Activated CD4-positive, alpha-beta T cell treated with anti-CD3 and anti-CD28 coated beads, Interleukin-2, amount 50 U/mL, for 4 hours (primary cell): ENCODE measurements at places on chromosomes 6 and 20.
A peak's percentile ranks its signal among the peaks of the same experiment; 100 is the strongest.

GRCh38 chr6:109360791-109361190, 21.5 kb downstream of the CD164 start:
- no peak for DNase-seq

DNA sequence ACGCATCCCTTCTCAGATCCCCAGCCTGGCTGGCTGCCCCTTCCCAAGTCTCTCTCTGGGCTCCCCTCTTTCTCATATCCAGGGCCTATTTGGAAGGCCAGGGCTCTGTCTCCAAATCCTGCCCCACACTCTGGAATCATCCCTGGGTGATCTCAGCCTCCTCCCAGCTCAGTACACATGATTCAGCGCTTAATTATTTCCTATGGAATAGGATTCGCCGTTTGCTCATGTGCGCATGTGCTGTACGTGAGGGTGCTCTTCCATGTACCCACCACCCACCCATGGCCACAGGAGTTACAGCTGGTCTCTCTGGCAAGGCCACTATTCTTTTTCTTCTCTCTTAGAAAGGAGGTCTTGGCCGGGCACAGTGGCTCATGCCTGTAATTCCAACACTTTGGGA, 81.7 kb upstream of the FOXP4 start:
- no peak for DNase-seq

DNA sequence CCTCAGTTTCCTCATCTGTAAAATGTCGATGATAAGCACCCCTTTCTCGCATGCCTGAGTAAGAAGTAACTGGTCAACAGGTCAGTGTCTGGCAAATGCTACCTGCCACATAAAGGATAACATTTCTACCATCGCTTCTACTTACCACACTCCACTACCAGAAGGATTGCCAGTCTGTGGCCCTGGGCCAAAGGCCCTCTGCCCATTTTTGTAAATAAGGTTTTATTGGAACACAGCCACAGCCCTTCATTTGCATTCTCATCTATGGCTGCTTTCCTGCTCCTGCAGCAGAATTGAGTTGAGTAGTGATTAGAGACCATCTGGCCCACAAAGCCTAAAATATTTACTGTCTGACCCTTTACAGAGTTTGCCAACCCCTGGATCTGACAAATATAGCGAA, 121.8 kb downstream of the TOX2 start:
- DNase-seq, result no peak

DNA sequence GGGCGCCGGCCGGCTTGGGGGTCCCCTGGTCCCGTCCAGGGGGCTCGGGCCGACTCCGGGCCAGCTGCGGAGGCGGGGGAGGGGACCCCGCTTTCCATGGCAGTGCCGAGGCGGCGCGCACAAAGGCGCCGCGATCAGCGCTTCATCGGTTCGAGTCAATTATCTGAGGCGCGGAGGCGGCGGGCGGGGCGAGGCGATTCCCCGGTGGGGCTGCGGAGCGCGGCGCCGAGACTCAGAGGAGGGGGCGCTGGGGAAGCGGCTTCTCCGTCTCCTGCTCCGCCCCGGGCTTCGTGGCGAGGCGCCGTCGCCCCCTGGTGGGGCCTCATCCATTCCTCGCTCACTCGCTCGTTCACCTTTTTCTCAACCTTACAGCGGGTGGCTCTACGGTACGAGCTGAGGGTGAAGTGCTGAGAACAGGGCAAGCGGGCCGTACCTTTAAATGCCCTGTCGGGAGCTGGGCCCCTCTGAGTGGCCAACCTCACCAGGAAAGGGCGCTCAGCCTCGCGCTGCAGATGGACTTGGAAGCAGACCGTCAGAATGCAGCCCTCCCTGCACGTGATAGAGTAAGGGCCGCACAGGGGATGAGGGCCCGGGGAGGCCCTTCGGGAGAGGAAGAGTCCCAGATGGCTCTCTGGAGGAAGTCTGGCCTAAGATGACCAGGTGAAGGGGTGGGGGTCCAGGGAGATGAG, 39.9 kb downstream of the SLC52A3 start:
- peak; percentile 27 for DNase-seq

DNA sequence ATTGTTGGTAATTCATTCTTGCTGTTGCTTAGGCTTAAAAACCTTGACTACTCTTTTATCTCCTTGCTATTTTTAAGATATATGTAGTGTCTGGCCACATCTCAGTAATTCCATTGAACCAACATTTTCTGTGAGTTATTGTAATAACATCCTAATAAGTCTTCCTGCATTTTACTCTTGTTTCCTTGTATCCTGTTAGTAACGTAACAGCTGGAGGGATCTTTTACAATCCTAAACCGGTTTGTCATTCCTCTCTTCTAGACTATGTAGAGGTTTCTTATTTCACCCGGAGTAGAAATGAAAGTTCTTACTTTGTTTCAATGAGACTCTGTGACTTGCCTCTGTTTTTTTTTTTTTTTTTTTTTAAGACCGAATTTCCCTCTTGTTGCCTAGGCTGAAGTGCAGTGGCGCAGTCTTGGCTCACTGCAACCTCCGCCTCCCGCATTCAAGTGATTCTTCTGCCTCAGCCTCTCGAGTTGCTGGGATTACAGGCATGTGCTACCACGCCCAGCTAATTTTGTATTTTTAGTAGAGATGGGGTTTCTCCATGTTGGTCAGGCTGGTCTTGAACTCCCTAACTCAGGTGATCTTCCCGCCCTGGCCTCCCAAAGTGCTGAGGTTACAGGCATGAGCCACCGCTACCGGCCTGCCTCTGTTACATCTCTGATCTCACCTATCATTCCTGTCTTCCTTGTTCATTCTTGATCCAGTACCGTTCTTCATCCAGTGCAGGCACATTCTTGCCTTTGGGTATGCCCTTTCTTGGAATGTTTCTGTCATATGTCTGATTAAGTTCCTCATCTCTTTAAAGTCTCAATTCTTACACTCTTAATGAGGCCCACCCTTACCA, 44.7 kb downstream of the NCOA3 start:
- no peak for DNase-seq

GRCh38 chr6:71294121-71294523, 5.5 kb downstream of the OGFRL1 start:
- DNase-seq, result no peak

- DNase-seq, result peak; percentile 14
These were observed 137.3 kb downstream of the STXBP5 start for GRCh38 chr6:147341486-147341885.

DNA sequence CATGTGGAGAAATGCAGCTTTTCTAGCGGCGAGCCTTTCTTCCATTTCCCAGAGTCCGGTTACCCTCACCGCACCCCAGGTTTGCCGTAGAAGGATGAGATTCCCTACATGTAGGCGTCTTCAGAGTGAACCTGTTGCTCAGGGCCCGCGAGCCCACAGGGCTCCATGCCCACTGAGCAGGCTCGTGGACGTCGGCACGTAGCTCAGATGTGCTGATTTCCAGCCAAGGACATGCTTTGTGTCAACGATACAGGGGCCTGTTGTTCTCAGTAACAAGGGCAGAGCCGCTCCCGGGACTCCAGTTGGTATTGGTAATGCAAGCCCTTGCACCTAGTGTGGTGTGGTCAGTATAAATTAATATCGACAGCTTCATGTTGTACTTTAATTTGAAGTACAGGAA, 159.6 kb downstream of the MTHFD1L start:
- DNase-seq, result no peak

GRCh38 chr6:163707387-163708355, 293.2 kb downstream of the QKI start:
- no peak for DNase-seq

GRCh38 chr20:56517641-56518040, 6.9 kb upstream of the FAM209A start:
- DNase-seq, result no peak

DNA sequence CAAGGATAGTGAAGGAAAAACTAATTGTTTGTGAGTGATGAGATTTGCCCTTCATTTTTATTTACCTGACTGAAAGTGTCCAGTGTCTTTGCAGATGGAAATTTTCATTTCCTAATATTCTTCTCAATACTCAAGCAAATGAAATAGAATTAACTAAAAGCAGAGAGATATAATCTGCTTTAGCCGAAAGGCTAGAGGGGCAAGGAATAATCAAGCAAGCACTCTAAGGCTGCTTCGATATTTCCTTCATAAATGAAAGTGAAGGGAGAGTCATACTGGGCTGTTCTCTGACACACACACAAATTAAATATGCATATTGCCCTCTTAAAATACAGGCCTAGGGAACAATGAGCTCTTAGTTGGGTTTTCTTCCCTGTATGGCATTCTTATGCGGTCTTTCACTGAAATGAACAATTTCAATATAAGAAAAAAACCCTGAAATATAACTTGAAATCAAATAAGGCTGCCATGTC, 47.5 kb upstream of the POPDC3 start:
- DNase-seq, result no peak

GRCh38 chr6:40845553-40845952, 193.5 kb downstream of the UNC5CL start:
- DNase-seq, result no peak

GRCh38 chr20:44215125-44215524, 4.6 kb upstream of the OSER1 start:
- DNase-seq, result peak; percentile 75

- DNase-seq, result no peak
These were observed 14.9 kb downstream of the CST3 start for GRCh38 chr20:23622839-23623343.

DNA sequence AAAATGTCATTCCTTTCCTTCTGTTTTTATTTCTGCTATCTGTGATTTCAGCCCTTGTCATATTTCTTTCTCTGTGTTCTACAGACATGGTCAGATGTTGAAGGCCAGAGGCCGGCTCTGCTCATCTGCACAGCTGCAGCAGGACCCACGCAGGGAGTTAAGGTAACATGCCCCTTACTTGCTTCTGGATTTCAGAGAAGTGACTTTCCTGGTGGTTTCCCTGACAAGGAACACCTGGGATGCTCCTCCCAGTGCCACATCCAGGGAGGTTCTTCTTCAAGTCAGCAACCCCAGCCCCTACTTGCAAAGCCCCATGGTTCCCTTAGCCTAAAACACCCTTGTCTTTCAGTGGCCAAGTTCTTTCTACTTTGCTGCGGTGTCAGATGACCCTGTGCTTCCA, 41.3 kb downstream of the CDH26 start:
- no peak for DNase-seq

DNA sequence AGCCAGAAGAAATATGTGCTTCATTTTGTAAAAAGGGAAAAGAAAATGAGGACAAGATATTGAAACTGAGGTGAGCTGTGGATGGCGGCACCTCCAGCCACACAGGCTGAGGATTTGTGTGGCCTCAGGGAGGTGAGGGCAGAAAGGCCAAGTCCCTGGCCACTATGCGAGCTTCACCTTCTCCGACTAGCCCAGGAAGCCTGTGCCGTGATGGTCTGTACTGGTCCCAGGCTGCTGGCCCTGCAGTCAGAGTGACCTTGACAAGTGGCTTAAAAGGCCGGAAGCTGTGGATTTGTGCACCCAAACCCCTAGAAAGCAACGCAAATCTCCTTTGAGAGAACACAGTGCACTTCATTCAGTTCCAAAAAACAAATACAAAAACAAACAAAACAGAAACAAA, 48.1 kb downstream of the WDR27 start:
- no peak for DNase-seq
